ENCODE measurements at places on chromosomes 16 and 17.

DNA sequence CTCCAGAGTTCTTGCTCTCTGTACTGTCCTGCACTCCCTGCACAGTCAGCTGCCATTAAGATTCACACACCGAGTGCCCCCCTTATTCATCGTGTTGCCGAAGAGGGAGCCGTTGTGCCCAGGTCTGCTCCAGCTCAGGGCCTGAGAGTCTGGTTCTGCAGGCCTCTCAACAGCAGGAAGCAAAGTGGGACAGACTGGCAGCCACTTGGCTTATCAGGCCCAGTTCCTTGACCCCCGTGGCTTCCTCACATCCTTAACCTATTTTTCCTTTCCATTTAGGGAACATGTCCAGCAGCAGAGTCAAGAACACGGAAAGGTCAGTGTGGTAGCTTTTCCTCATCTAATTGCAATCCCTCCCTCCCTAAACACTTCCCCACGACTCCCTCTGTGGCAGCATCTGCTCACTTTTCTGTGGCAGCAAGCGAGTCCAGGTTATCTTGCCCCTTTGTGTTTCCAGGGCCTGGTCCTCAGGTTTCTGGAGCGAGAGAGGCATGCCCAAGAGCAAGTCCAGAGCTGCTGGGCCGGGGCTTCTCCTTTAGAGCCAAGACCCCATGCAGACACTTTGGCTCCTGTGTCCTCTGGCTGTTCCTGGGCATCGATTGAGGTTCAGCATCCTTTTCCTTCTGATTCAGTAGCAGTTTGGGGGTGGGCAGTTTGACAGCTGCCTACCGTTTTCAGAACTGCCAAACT is 22.1 kb upstream of the ADAM11 start:
- DNase-seq, result no peak

DNA sequence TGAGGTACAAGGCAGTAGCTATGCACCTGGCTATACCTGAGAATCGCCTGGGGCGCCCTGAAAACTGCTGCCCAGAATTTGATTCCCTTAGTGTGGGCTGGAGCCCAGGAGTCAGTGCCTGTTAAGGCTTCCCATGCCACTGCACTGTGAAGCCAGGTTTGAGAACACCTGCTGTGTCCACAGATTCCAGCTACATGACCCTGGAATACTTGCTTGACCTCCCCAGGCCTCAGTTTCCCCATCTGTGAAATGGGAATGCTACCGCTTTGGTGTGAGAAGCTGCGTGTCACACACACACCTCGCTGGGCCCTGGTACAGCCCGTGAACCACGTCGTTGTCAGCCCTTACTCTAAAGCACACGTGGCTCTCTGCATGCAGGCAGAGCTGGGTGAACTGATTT is 271.0 kb downstream of the C16orf95 start:
- no peak for DNase-seq

- no peak for DNase-seq
Measured at GRCh38 chr16:56814537-56815432, 50.2 kb upstream of the SLC12A3 start.

GRCh38 chr16:84312783-84313382 is 18.2 kb downstream of the WFDC1 start:
- no peak for DNase-seq

GRCh38 chr17:82120148-82120547 is 22.1 kb upstream of the FASN start:
- no peak for DNase-seq

DNA sequence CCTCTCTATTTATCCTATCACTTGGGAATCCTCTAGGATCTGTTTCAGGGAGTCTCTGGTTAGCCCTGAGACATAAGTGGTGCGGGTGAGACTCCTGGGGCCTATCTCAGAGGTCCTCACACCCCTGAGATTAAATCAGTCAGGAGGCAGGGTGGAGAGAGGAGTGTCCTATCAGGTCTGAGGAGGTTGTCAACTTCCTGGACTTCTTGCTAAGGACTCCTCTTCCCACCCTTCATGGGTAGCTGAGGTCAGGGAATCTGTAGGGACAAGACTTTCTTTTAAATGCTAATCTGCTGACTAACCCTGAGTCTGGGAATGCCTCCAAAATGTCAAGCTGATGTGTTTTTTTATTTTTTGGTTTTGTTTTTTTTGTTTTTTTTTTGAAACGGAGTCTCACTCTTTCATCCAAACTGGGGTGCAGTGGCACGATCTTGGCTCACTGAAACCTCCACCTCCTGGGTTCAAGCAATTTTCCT is 6.6 kb upstream of the ARMC5 start:
- DNase-seq, result peak; percentile 73

- DNase-seq, result no peak
Measured at GRCh38 chr17:36858119-36859002, 78.9 kb upstream of the LHX1 start.

- DNase-seq, result peak; percentile 63
Measured at GRCh38 chr17:7294614-7295153, at the start of gene YBX2. Gene YBX2 (minus strand): TSS chr17:7294639. CDS start chr17:7294500, 139 bp downstream.

- peak; percentile 39 for DNase-seq
Measured at GRCh38 chr16:89958068-89958467, 9.5 kb downstream of the DEF8 start.

DNA sequence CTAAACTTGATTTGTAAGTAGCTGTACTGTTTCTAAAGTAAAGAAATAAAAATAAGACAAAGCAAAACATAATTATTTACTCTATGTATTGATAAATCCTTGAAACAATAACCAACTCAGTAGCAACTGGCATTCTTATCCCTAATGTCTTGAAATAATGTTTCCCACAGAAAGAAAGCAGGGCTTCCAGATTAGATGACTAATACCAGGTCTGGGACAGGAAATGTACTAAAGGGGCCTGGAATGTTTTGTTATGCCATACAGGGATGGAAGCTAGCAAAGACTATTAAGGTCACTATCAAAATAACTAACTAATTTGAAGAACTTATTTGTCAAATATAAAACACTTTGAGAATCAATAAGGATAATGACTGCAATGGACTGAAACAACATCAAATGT is 82.1 kb downstream of the CFDP1 start:
- peak; percentile 79 for DNase-seq

GRCh38 chr17:58533616-58534188 is 19.3 kb upstream of the MTMR4 start:
- DNase-seq, result no peak

DNA sequence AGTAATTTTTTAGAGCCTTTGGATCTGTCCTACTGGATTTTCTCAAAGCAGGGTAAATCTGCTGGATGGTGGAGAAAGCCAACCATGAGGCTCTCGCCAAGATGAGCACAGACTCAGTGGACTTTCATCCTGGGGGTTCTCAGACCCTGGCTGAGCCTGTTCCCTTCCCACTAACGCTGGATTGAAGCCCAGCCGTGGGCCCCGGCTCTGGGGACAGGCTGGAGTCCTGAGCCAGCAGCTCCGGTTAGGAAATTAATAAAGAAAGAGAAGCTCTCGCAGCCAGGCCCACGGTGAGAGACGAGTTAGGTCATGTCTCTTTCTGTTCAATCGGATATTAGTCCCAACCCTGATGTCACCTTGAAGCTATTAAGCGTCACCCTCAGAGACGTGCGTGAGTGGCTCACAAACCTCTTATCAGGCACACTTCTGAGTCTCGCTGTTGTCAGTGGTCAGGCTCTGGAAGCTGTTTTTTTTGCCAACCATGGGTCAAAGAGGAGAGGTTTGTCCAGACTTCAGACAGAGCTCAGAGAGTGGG is 27.1 kb downstream of the MEOX1 start:
- no peak for DNase-seq

DNA sequence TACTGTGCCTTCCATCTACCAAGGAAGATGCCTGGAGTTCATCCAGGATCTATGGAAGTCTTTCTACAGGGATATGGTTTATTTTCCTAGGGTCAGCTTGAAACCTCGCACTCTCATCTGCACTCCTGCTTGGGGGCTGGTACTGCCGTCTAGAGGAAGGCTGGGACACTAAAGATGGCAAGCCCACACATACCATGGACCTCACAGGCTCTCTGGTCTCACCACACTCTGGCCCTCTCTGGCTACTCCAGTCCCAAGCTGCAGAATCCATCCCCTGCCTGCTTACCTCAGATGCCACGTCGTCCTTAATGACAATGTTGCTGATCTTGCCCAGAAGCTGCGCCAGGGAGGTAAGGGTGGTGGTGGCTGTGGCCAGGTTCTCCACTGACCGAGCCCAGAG is 2.1 kb upstream of the UNC119 start:
- DNase-seq, result no peak

GRCh38 chr17:50350733-50351132 is 4.8 kb downstream of the XYLT2 start:
- DNase-seq, result no peak

DNA sequence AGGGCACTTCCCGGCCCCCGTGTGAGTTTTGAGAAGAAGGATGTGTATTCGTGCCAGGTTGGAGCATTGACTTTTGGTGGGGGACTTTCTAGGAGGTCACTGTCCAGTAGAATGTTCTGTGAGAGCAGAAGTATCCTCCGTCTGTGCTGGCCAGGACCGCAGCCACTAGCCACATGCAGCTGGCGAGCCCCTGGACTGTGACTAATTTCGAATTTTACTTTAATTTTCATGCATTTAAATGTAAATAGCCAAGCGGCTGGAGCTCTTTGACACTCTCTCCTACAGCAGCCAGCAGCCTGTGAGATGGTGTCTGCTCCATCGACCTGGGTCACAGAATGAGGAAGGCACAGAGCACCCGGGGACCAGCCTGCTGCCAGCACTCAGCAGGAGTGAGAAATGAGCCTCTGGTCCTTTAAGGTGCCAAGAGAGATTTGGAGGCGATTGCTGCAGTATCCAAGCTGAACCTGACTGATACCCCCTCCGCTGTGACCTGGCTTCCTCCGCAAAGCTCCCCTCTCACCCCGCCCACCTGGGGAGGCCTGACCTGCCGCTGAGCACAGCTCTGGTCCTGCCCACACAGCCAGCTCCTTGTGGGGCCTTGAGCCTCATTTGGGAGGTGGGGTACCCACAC is 7.8 kb downstream of the ATP2A3 start:
- no peak for DNase-seq

DNA sequence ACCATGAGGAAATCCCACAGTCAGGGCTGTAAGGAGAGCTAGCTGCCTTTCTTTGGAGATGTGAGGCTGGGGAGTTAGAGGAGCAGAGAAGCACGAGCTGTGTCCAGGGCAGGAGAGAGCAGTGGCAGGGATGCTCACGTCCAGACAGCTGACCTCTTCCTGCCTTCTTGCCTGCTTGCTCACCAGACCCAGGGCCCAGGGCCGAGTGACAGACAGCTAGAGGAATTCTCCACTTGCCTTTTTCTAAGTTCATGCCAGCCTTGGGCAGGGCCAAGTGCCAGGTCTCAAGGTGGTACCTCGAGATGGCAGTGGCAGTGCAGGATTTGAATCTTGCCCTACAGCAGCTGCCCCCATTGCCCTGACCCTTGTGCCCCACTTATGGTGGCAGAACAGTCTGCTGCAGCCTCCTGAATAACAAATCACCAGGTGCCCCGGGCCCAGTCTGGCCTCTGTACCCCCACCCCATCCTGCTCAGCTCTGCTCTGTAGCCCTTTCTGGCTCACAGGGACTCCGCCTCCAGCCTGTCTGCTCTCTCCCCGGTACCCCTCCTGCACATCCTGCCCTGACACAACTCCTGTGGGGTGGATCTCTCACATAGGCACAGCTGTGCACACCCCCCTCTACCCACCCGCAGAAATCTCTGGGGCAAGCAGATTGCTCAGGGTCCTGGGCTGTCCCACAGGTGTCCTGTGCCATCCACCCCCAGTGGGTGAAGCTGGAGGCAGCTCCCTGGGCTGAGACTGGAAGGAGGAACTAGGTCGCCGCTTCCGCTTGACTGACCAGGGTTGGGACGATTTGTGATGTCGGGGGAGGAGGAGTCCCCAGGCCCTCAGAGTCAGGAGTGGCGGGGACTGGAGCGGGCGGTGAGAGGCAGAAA is 25.9 kb downstream of the GRIN2C start:
- DNase-seq, result peak; percentile 71
